Stimulated activated CD4-positive, alpha-beta T cell treated with anti-CD3 and anti-CD28 coated beads, Interleukin-2, amount 100 ng/mL, for 48 hours (primary cell): ENCODE measurements at places on chromosomes 2 and 18.

- DNase-seq, result no peak
Observed at GRCh38 chr2:240900141-240900860, 4.3 kb upstream of the MAB21L4 start.

- no peak for DNase-seq
Observed at GRCh38 chr2:186603286-186603685, 13.4 kb downstream of the ITGAV start.

GRCh38 chr2:68698567-68699377 lies 35.8 kb upstream of the ARHGAP25 start:
- no peak for DNase-seq

DNA sequence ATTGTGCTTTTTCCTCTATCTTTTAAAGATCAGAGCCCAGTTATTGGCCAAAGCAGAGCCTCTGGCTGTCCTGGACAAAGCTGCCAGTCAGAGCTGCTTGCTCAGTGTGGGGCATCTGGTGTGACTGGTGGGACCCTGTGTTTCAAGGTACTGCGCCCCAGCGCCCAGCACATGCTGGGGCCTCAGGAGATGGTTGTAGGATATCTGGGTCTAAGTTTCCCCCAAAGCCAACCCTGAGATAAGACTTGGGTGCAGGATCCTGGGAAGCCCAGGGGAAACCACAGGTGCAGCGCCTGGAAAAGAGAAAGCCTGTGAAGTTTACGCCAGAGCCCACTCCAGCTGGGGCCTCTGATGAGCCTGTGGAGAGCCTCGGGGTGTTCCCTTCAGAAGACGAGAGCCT lies 117.7 kb downstream of the RPIA start:
- DNase-seq, result no peak

GRCh38 chr2:105442056-105442455 lies 43.2 kb upstream of the FHL2 start:
- DNase-seq, result no peak

DNA sequence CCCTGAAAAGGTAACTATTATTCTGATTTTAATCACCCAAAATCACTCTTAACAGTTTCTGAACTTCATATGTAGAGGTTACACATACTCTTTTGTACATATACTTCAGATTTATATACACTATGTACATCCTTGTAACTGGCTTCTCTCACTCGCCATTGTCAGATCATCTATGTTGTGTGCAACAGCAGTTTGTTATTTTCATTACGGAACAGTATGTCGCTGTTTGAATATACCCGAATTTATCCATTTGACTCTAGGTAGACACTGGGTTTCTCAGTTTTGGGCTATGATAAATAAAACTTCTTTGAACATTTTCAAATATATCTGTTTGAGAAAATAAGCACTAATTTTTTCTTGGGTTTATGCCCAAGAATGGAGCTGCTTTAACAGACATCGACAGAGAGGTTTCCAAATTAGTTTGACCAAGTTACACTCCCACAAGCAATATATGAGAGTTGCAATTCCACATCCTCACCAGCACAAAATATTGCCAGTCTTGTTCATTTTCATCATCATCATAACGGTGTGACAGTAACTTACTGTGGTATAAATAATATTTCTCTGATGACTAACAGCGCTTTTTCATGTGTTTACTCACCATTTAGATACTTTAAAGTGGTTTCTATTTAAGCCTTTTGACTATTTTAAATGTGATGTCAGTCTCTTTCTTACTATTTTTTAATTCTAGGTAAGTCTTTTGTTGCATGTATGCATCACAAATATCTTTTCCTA lies 80.9 kb downstream of the SMC6 start:
- DNase-seq, result no peak
